ENCODE measurements at places on chromosomes 7 and 10.
A peak's percentile ranks its signal among the peaks of the same experiment; 100 is the strongest.

DNA sequence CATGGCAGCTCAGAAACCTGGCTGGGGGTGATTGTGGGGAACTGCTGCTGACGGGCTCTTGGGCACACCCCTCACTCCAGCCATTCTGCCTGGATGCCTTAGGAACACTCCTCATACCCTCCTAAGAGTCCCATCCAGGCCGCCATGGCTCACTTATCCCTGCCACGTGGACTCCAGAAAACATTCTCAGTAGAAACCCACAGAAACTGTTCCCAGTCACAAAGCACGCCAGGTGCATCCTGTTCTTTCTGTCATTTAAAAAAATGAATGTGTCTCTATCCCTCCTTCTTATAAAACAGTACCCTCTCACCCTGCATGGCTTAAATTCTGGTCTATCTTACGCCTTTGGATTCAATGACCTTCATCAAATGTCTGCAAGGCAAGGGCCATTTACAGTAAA, 177.7 kb downstream of the CUX1 start:
- DNase-seq = no peak

GRCh38 chr10:35870665-35871310, 228.7 kb upstream of the FZD8 start:
- DNase-seq = no peak

DNA sequence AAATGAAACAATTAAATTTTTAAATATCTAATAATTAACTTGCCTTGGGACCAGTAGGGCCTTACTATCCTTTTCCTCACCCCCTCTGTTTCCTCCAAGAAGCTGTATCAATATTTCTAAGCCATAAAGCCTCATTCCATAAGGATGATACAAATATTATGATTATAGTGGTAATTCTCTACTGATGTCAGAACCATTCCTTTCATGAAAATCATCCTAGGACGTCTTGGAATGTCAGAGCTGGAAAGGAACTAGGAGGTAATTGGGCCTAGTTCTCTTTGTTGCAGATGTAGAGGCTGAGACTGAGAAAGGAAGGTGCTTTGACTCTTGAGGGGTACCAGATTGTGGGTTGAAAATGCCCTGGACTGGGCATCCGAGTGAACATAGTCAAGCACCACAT, 766.7 kb upstream of the GHITM start:
- DNase-seq = no peak

- DNase-seq = peak; percentile 62
Observed at GRCh38 chr10:25226775-25227682, 52.2 kb downstream of the GPR158 start.

DNA sequence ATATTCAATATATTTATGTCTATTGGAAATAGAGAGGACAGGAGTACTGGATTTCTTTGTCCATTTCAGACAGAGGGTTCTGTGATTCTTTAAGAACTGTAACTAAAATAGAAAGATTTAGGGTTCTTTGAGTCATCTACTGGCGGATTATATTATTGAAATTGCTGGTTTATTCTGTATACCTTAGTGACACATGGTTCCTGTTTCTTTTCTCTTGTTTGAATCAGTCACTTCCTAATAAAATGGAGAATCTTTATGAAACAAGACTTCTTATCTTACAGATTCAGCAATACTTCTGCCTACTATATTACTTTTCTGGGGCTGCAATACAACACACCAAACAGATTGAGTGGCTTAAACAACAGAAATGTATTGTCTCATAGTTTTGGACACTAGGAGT, 20.8 kb upstream of the ZNF800 start:
- DNase-seq = no peak

DNA sequence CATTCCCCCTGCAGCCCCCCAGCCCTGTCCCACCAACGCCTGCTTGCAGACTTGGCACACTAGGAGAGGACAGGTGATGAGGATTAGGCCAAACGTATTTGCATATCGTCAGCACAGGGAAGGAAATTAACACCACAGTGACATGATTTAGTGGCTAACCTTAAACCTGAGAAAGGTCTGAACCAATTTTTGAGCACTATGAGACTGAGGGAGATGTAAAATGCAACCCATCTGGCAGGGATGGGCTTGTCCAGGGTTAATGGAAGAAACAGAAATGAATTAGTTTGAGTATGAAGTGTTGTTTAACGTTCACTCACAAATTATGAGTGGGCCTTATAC, 183.6 kb downstream of the TAX1BP1 start:
- DNase-seq = no peak

DNA sequence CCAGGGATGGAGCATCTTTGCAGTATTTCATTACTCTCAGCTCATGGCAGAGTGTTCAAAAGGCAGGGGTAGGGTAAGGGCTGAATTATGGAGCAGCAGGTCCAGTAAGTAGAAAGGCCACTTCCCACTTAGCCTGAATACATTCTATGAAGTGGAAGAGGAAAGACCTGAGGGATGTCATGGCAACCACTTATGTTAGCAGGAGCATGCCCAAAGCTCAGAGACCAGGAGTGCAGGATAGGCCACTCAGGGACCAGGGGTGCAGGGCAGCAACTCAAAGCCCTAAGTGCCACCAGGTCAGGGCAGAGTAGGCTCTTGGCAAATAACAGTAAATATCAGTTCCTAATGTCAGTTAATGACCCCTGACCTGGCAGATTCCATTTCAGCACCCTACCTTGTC, 3.6 kb downstream of the SRI start:
- DNase-seq = no peak

- DNase-seq = no peak
Observed at GRCh38 chr10:77636282-77636966, 1.2 kb downstream of the KCNMA1 start.

DNA sequence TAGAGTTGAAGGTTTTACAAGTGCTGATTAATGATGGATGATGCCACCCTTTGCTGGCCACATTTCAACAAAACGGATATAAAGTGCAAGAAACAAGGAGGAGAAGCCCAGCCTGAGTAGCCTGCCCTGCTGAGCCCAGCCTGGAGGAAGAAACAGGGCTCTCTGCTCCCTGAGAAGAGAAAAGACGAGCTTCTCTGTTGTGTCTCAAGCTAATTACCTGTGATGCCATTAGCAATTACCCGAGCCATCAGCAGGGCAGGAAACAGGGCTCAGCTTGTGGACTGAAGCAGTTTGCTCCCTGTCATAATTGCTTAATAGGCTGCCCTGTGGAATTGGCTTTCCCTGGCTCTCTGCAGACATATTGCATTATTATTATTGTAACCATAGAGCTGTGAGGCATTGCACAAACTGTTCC, 709.3 kb upstream of the AUTS2 start:
- no peak for DNase-seq

GRCh38 chr7:42053834-42054233, 183.2 kb downstream of the GLI3 start:
- DNase-seq = no peak

DNA sequence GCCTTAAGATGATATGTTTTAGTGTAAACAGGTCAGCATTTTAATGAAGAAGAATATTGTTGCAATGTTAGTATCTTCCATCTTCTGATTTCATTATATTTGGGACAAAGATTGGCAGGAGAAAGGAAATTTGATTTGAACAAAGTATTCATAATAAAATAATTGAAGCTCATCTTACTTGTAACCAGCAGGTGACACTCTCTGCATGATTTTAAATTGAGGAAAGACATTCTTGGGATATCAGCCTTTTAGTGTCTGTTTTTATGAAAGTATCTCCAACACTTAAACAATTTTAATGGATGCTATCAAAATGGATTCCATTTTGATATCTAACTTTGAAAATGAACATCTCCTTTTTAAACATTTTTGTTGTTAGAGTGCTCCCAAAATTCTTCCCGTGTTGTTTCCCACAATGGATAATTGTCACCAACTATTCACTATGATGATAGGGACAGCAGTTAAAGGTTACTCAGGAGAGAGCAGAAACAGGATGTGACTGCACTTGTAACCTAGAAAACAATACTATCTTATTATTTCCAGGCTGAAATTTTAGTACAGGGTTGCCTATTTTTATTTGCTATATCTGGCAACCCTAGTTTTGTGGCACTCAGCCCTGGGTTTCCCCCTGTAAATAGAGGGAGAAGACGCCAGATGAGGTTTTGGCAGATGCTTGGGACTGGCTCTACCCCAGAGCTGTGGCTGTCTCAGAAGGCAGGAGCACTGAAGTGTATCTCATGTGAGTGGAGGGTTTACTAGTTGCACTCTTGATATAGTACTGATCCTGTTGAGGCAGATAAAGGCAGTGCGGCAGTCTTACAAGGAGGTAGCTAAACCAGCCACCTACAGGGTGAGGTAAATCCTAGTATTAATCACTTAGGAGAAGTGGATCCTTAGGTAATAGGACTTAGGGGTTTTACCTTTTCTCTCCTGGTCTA, 31.0 kb upstream of the ABCB4 start:
- DNase-seq = peak; percentile 32

DNA sequence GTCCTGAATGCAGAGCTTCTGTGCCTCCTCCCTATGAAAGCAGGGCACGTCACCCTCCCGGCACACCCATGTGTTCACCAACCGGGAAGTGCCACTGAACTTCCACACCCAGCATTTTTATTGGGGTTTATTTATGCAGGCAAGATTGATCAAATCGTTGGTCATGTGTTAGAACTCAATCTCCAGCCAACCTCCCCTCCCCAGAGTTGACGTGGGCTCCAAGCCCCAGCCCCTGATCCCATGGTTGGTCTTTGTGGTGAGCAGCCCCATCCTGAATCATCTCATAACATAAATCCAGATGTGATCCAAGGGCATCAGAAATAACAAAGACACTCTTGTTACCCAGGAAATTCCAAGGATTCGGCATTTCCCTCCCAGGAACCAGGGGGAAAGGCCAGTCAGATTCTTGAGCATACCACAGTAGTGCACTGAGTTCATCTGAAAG, 151.2 kb downstream of the TPST1 start:
- peak; percentile 54 for DNase-seq

DNA sequence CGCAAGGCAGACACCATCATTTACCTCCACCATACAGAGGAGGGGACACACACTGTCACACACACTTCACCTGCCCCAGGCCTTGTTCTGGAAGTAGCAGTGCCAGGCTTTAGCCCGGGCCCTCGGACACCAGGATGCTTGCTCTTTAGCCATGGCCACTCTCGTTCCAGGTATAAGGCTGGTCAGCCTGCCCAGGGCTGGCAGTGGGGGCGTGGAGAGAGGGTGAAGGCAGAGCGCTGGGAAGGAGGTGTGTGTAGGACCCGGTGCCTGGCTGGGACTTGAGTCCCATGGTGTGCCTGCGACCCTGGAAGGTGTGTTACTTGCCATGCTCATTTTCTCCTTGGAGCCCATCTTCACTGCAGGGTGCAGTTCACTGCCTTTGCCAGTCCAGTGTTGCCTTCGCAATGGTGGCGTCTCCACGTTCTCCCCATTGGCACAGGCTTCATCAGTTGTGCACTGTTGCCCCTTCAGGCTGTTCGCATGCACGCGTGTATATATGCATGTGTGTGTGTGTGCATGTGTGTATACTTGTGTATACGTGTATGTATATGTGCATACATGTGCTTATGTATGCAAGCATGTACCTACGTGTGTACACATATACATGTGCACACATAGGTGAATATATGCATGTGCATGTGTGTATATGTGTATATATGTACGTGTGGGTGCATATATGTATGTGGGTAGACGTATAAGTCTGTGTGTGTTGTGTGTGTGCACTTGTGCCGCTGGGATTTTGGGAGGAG, 153.4 kb downstream of the CAMK1D start:
- DNase-seq = no peak

DNA sequence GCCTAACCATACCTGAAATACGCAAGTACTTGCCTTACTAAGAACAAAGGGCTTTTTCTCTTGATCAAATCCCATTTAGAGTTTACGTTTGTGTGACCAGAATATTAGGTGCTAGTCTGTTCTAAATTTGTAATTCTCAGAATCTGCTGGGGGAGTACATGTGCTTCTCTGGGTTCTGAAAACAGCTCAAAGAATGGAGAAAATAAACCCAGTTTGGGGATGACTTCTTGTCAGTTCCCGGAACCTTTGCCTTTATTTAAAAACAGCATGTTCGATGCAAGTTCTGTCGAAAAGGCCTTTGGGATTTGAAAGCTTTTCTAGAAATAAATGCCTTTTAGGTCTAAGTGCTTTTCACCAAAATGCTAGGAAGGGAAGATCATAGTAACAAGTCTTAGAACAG, 147.0 kb downstream of the ARID5B start:
- no peak for DNase-seq

DNA sequence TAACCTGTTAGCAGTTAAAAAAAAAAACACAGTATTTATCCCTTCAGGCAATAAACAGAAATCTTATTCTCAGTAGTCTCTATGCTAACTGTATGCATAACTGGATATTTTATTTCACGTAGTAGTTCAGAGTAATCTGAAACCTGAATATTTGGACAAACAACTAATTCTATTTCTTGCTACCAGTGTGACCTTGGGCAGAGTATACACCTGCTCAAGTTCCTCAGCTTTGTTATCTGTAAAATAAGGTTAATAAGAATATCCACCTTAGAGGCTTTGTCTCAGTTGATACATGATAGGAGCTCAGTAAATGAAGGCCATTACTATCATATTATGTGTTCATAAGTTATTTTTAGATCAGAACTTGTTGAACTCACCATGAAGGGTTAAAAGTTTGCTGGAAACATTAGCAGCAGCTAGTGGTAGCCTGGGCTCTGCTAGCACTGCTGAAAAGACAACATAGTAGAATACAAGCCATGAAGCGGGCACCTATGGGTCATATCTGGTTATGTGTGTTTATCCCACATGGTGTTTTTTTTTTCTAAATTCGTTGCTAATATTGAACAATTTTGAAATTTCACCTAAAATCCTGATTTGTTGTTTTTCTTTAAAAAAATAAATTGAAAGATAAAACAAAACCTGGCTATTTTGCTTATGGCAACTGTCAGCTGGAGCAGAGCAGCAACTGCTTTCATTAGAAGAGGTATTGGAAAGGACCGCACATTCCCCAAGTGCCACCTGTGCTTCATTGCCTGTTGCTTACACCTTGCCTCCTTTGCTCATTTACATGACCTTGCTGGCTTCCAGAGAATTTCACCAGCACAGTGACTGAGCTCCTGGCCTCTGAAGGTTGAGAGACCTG, 303.0 kb downstream of the PRKG1 start:
- no peak for DNase-seq

- no peak for DNase-seq
Observed at GRCh38 chr7:18555120-18555519, 59.6 kb downstream of the HDAC9 start.

GRCh38 chr7:31702354-31702753, 15.3 kb downstream of the PPP1R17 start:
- DNase-seq = no peak

- peak; percentile 9 for DNase-seq
Observed at GRCh38 chr7:99863847-99864440, 12.9 kb downstream of the OR2AE1 start.
